ENCODE measurements at places on chromosomes 3 and 15. TPM values are rescaled to one million over a fixed set of nuclear protein-coding genes. Genes with fewer than 3 reads are reported as not detected.
A peak's percentile ranks its signal among the peaks of the same experiment; 100 is the strongest.

- H3K4me1 ChIP-seq, result peaks cover 18% of the 10 kb centered on the region
- peak; percentile 87 for DNase-seq
- H3K27me3 ChIP-seq, result 0 out of 2 replicates have a peak, but pooled peaks cover 4% of the 10 kb centered on the region
- no peaks in the 10 kb centered on the region for H3K36me3 ChIP-seq
- H3K27ac ChIP-seq, result no peak overlapping the region
These were observed 59.9 kb downstream of the ZNF621 start for GRCh38 chr3:40584625-40585189.

DNA sequence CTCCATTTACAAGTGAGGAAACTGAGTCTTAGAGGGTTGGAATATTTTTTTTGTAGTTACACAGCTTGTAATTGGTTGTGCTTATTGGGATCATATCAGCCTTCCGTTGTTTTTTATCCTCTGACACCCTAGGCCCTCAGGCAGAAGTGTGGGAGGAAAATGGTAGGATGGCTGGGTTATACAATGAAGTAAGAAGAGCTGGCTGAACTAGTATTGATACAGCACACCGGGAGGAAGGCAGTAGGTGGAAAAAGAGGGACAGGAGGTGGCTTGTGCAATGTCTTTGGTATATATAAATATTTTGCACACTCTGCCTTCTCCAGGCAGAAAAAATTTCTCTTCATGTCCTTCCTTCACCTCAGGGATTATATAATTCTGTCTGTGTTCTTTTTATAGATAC is 214.3 kb upstream of the SGO1 start:
- H3K4me1 ChIP-seq, result no peaks in the 10 kb centered on the region
- DNase-seq, result no peak
- H3K27me3 ChIP-seq, result no peaks in the 10 kb centered on the region
- H3K27ac ChIP-seq, result no peak overlapping the region
- H3K4me3 ChIP-seq, result no peak overlapping the region

DNA sequence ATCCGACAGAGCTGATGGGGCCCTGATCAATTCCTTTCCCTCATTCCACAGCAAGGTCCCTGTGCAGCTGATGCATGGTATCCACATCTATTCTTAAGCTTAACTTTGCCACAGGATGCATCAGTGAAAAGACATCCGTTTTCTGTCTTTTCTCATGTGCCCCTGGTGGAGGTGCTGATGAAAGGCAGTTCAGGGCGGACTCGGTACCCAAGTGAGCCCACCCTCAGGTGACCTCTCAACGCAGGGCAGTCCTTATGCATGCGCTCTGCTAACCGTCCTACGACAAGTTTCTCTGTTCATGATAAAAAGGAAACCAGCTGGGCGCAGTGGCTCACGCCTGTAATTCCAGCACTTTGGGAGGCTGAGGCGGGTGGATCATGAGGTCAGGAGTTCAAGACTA is 251.4 kb downstream of the ADAMTS17 start:
- no peaks in the 10 kb centered on the region for H3K4me1 ChIP-seq
- no peak overlapping the region for H3K4me3 ChIP-seq

DNA sequence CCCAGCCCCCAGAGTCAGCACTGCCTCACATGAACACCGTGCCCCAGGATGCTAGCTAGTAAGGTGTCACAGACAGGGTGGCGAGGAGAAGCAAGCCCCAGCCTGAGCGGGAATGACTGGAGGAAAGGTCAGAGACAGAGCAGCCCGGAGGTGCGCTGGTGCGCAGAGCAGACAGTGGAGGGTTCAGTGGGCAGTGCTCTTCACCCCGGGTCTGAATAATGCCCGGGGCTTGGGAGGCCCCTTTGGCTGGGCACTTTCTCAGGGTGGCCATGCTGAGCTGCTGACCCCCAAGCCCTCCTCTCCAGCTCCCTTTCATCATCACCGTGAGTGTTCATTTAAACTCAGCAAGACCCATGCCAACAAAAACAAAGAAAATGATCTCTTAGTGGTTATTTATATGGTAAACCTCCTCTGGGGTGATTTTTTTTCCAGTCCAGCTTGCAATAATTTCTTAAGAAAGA is 110.8 kb downstream of the VGLL4 start:
- no peak for DNase-seq
- no peak overlapping the region for H3K27ac ChIP-seq
- no peaks in the 10 kb centered on the region for H3K27me3 ChIP-seq
- H3K4me1 ChIP-seq, result no peaks in the 10 kb centered on the region

Gene UBR1
- 16.2 TPM for total RNA-seq

Gene SLC27A2
- total RNA-seq, result 9.4 TPM

DNA sequence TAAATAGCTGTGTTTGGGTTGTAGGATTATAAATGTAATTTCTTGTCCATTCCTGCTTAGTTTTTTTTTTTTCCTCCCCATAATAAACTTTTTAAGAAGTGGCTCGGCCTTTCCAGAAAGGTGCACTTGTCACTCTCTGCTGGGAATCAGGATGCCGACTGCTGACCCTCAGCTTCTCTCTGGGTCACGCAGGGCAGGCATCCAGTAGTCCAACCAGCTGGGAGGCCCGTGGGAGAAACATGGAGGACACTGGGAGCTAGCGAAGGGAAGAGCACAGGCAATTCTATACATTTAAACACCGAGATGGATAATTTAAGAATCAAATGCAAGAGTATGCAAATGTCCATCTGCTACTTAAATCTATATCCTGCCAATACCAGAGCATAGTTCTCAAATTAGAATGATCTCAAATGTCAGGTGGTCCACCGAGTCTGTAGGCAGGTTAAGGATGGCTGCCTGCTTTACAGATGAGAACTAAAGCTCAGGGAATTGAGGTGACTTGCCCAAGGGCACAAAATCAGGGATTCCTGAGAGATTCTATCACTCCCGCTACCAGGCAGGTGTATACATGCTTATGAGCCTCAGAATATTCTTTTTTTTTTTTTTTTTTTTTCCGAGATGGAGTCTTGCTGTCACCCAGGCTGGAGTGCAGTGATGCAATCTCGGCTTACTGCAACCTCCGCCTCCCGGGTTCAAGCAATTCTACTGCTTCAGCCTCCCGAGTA is 64.5 kb downstream of the DAPK2 start:
- no peak overlapping the region for H3K27ac ChIP-seq
- no peaks in the 10 kb centered on the region for H3K27me3 ChIP-seq
- no peaks in the 10 kb centered on the region for H3K4me1 ChIP-seq
- H3K4me3 ChIP-seq, result no peak overlapping the region
- H3K36me3 ChIP-seq, result no peaks in the 10 kb centered on the region
- no peak for DNase-seq

Gene U2SURP
- 108 TPM for total RNA-seq

GRCh38 chr15:57640930-57641682 is 49.4 kb downstream of the MYZAP start:
- H3K36me3 ChIP-seq, result no peaks in the 10 kb centered on the region
- H3K27me3 ChIP-seq, result peaks cover 6% of the 10 kb centered on the region
- DNase-seq, result peak; percentile 59
- H3K4me1 ChIP-seq, result no peaks in the 10 kb centered on the region

Gene ZNF717
- total RNA-seq, result 15.7 TPM

DNA sequence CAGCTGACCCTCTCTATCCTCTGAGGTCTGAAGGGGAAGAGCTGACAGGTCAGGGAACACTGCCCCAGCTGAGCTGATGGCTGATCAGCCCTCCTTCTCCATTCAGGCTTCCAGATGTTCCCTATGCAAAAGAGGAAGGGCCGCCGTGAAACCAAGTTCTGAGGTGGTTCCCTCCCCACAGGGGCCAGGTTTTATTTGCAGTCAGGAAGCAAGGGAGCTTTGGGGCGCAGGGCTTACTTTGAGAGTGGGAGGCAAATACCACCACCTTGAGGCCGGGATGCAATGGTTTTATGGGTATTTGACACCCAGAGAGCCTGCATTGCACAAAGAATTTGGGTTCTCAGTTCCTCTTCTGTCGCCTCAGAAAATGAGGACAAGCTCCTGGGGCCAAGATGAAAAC is 186.9 kb downstream of the ARRDC4 start:
- H3K4me3 ChIP-seq, result no peak overlapping the region
- no peaks in the 10 kb centered on the region for H3K36me3 ChIP-seq
- H3K27ac ChIP-seq, result no peak overlapping the region
- peak; percentile 5 for DNase-seq
- peaks cover 14% of the 10 kb centered on the region for H3K4me1 ChIP-seq

- H3K4me1 ChIP-seq, result no peaks in the 10 kb centered on the region
- DNase-seq, result no peak
- H3K36me3 ChIP-seq, result no peaks in the 10 kb centered on the region
- H3K4me3 ChIP-seq, result no peak overlapping the region
These were observed 66.0 kb upstream of the CMSS1 start for GRCh38 chr3:99751649-99752048.

GRCh38 chr3:14902719-14903118 is 44.7 kb upstream of the NR2C2 start:
- no peaks in the 10 kb centered on the region for H3K27me3 ChIP-seq
- no peak overlapping the region for H3K4me3 ChIP-seq
- peaks cover 18% of the 10 kb centered on the region for H3K4me1 ChIP-seq
- no peak overlapping the region for H3K27ac ChIP-seq

DNA sequence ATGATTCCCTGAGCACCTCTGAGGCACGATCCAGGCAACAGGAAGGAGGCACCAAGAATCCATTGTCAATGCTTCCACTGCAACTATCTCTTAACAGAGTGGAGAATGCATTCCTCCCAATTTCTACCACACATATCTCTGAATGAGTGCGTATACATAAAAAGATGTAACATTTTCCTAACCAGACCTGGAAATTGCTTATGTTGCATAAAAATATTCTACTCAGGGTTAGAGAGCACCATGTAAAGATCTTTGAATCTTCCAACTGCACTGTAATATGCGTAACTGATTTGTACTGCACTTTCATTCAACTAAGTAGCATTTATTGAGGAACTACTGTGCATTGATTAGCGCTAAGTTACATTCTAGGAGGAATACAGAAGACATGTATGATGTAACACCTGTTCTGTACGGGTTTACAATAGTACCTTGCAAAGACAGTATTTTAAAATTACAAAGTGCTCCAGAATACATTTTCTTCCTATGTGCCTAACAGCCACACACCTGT is 237.8 kb downstream of the EBLN2 start:
- DNase-seq, result no peak
- no peaks in the 10 kb centered on the region for H3K27me3 ChIP-seq
- H3K4me3 ChIP-seq, result no peak overlapping the region

GRCh38 chr3:128289534-128289933 is 136.3 kb downstream of the EEFSEC start:
- no peak for DNase-seq
- no peak overlapping the region for H3K27ac ChIP-seq
- H3K27me3 ChIP-seq, result no peaks in the 10 kb centered on the region

DNA sequence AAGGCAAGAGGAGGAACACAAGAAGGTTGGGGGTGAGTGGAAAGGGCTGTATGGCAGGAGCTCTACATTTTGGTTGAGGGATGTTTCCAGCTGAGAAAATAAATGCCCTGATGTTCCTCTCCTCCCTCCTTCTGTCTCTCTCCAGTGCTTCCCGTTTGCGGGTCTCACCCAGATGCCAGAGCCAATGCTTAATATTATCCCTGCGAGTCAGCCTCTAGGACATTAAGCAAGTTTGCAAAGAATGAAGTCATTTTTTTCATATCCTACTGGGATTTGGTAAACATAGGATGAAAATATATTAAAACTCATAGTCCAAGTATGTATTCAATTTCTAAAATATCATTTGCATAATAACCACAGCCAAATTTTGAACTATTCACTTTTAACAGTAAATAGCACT is 295.9 kb downstream of the CADM2 start:
- no peaks in the 10 kb centered on the region for H3K36me3 ChIP-seq
- peaks cover 11% of the 10 kb centered on the region for H3K4me1 ChIP-seq
- no peak for DNase-seq
- no peaks in the 10 kb centered on the region for H3K27me3 ChIP-seq
- H3K27ac ChIP-seq, result no peak overlapping the region
- no peak overlapping the region for H3K4me3 ChIP-seq

- H3K36me3 ChIP-seq, result no peaks in the 10 kb centered on the region
- no peak overlapping the region for H3K4me3 ChIP-seq
- DNase-seq, result no peak
- H3K27me3 ChIP-seq, result no peaks in the 10 kb centered on the region
- H3K4me1 ChIP-seq, result no peaks in the 10 kb centered on the region
These were observed 60.2 kb downstream of the CNTN4 start for GRCh38 chr3:2158828-2159227.

Gene INKA1
- total RNA-seq, result 4.0 TPM

GRCh38 chr3:42308651-42309050 is 42.7 kb upstream of the CCK start:
- no peak overlapping the region for H3K27ac ChIP-seq
- no peak for DNase-seq
- no peaks in the 10 kb centered on the region for H3K4me1 ChIP-seq
- H3K36me3 ChIP-seq, result no peaks in the 10 kb centered on the region

Gene KCNH8
- total RNA-seq, result 3.4 TPM

GRCh38 chr3:31077021-31077601 is 182.7 kb upstream of the GADL1 start:
- DNase-seq, result no peak
- H3K4me1 ChIP-seq, result peaks cover 7% of the 10 kb centered on the region
- H3K27ac ChIP-seq, result no peak overlapping the region
- H3K4me3 ChIP-seq, result no peak overlapping the region
- H3K27me3 ChIP-seq, result no peaks in the 10 kb centered on the region

DNA sequence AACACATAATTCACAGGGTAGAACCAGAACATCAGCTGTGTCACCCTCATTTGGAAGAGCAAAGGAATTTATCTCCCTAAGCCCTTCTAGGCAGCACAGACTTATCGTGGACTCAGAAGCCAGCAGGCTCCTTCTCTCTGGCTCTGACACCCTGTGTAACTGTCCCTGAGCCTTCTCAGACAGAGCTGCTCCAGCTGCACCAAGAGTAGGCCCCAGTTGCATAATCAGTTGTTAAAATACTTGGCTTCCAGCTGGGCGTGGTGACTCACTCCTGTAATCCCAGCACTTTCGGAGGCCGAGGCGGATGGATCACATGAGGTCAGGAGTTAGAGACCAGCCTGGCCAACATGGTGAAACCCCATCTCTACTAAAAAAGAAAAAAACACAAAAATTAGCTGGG is 49.4 kb upstream of the ACVR2B start:
- H3K36me3 ChIP-seq, result peaks cover 12% of the 10 kb centered on the region
- H3K4me1 ChIP-seq, result no peaks in the 10 kb centered on the region
- no peak for DNase-seq

Gene EXD1
- not detected for total RNA-seq

Gene TNNC1
- total RNA-seq, result 6.5 TPM

GRCh38 chr3:64195789-64196188 is 29.5 kb downstream of the PRICKLE2 start:
- no peak for DNase-seq
- H3K36me3 ChIP-seq, result no peaks in the 10 kb centered on the region
- peak overlapping the region; percentile 69 for H3K27ac ChIP-seq
- no peak overlapping the region for H3K4me3 ChIP-seq
- no peaks in the 10 kb centered on the region for H3K27me3 ChIP-seq

All from GM23338 (cell line).